ENCODE measurements at places on chromosomes 11 and 22.
A peak's percentile ranks its signal among the peaks of the same experiment; 100 is the strongest.

DNA sequence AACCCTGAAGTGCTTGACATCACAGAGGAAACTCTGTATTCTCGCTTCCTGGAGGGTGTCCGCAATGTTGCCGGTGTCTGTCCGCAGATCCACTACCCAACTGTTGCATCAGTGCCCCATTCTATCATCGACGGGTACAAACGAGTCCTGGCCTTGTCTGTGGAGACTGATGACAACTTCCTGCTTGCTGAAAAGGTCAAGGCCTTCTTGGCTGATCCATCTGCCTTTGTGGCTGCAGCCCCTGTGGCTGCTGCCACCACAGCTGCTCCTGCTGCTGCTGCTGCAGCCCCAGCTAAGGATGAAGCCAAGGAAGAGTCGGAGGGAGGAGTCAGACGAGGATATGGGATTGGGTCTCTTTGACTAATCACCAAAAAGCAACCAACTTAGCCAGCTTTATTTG is 42.9 kb upstream of the DAGLA start:
- no peak for DNase-seq

GRCh38 chr11:119377961-119378667 is 3.4 kb downstream of the USP2 start:
- DNase-seq, result peak; percentile 64

GRCh38 chr11:69299572-69299971 is 5.6 kb downstream of the MYEOV start:
- no peak for DNase-seq

DNA sequence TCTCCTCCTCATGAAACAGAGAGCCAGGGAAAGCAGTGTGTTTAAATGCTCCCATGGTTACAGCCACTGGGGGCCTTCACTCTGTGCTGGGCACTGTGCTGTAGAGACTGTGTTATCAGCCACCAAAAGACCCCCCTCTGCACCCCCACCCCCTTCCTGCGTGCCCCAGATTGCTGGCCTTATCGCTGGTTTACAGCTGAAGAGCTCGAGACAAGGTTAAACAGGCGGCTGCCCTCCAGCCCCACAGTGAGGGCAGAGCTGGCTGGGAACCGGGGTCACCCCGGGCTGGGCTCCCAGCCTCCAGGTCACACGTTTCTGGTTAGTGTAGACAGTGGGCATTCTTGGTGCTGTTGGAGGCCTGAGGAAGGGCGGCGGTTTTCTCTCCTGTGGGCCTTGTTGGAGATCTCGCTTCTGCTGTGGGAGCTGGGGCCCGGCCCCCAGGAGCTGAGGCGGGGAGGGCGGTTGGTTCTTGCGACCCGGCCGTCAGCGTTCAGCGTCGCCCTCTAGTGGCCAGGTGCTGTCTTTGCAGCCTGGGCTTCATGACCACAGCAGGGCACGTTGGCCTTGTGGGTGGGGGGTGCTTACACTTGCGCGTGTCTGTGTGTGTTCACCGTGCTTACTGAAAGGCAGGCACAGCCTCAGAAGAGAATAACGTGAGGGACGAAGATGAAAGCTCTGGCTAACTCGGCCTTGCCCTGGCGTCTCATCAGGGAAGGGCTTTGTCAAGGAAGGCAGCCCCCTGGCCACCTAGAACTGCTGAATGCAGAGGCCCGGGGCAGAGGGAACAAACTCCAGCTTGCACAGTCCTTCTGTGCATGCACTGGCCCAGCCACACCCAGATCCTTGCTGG is 40.8 kb downstream of the TBC1D22A start:
- peak; percentile 72 for DNase-seq

DNA sequence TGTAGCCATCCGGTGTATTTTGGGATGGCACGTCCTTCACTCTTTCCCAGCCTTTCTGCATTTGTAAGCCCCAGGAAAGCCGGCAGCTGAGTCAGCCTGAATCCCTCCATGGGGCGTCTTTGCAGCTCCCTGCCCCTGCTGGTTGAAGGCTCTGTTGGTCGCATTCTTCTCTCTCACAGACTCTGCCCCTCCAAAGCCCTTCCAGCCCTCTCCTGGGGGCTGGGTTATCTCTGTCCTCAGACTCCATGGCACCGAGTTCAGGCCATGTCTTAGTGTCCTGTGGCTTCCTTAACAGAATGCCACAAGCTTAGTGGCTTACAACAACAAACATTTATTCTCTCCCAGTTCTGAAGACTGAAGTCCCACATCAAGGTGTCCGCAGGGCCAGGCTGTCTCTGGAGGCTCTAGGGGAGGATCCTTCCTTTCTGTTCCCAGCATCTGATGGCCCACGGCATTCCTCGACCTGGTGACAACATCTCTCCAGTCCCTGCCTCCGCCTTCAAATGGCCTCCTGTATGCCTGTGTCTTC is 62.2 kb downstream of the BCR start:
- no peak for DNase-seq

DNA sequence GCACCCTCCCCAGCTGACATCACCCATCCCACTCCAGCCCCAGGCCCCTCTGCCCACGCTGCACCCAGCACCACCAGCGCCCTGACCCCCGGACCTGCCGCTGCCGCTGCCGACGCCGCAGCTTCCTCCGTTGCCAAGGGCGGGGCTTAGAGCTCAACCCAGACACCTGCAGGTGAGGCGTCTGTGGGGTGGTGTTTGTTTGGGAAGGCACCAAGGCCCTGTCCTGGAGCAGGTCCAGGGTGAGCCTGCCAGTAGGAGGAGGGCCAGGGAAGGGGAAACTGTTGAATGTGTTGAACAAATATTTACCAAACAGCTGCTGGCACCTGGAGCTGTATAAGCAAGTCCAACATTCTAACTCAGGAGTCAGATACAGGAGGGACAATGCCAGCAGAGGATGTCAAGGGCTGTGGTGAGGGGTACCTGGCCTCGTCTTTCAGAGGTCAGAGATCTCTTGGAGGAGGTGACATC is 3.1 kb downstream of the VEGFB start:
- DNase-seq, result no peak

DNA sequence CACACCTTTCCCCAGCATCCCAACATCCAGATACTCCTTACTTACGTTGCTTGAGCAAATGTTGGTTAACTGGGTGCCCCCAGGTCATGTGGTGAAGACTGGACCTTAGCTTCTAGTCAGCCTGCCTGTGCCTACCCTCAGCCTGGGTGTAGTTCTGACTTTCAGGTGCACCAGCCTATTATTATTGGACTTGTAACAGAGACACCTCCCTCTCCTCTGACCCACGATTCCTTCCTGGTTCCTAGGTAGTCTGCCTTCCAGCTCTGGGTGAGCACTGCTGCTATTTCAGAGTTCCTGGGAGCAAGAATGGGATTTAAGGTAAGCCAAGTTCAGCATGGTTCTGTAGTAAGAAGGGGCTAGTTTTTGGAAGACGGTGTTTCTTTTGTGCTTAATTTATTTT is 138.2 kb downstream of the DSCAML1 start:
- no peak for DNase-seq

- no peak for DNase-seq
Measured at GRCh38 chr11:111417766-111418435, 38.8 kb upstream of the POU2AF1 start.

All from OCI-M1 (cell line).